ENCODE measurements at places on chromosomes 11 and 22.

DNA sequence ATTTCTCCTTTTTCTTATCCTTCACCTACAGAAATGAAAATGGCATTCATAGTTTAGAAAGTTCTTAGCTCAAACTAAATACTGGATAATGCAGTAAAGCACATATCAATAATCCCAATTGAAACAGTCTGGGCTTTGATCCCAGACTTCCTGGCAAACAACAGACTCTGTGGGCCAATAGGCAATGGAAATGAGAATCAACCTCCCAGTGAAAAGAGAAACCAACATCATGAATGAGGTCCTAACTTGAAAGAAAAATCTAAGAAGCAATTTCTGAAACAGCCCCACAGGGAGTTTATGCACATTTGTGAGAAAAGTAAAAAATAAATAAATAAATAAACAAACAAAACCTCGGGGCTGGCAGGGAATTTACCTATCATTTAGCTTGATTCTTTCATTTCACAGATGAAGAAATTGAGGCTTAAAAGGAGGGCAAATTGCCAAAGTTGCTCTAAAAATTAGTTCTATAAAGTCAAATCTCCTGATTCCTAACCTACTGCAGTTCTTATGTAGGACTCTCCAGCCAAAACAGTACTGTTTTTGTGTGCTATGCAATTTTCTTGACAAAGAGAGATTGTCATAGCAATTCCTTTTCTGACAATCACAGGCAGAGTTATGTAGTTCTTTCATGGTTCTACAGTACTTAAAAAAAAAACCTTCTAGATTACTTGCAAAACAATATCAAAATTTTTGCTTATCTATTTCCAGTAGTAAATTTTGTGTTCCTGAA is 265.8 kb downstream of the GRM5 start:
- no peak for ATAC-seq
- H3K27me3 ChIP-seq = no peaks in the 10 kb centered on the region
- no peak overlapping the region for H3K4me3 ChIP-seq
- H3K36me3 ChIP-seq = no peaks in the 10 kb centered on the region
- H3K4me1 ChIP-seq = no peaks in the 10 kb centered on the region
- no peak overlapping the region for H3K27ac ChIP-seq

GRCh38 chr11:93444617-93445073 is 98.5 kb downstream of the SMCO4 start:
- peak; percentile 88 for ATAC-seq
- H3K27me3 ChIP-seq = peaks cover 3% of the 10 kb centered on the region
- no peak overlapping the region for H3K27ac ChIP-seq

DNA sequence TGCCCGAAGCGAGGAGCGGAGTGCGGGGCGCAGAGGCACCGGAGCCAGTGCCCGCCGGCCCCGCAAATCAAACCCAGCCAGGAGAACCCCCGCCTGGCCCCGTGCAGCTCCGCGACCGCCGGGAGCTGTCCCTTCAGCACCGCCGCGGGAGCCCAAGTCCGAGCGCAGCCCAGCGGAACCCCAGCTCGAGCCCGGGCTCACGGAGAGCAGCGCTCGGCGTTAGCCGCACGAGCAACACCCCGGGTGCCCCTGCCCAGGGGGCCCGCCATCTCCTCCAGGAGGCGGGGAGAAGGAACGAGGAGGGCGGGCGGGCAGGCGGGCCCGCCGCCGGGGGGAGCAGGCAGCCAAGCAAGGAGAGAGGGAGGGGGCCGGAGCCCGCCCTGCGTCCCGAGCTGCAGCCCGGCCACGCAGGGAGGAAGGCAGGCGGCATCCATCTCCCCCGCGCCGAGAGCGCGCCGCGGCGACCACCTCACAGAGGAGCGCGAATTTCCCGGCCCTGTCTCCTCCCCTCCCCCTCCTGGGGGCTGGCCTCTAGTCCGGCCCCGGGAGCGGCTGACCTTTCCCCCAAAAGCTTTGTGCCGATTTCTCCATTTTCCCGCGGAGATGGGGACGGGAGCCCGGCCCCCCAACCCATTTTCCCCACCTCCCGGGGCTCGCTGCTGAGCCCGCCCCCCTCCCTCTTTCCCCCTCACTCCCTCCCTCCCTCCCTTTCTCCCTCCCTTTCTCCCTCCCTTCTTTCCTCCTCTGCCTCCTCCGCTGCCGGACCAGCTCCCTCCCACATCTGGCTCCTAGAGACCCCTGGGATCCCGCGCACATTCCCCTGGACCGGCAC is 621 bp downstream of the KCNC1 start:
- no peak for ATAC-seq
- H3K27ac ChIP-seq = no peak overlapping the region
- H3K27me3 ChIP-seq = peaks cover 33% of the 10 kb centered on the region
- no peak overlapping the region for H3K4me3 ChIP-seq

DNA sequence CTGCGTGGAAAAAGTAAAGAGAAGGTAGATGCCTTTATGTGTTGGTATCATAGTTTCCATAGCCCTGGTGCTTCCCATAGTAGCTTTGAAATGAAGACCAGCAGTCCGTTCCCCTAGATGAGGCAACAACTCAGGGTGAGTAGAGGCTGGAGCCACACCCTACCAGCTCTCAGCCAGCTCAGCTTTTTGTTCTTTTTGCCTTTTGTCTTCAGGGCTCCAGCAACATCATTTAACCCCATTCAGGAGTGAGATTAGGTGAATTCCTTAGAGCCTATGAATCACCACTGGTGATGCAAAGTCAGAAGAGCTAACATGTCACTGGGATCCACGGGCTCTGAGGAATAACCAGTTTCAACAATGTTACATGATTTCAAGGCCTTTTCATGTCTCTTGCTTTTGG is 14.0 kb upstream of the SESN3 start:
- no peaks in the 10 kb centered on the region for H3K36me3 ChIP-seq
- H3K27me3 ChIP-seq = no peaks in the 10 kb centered on the region
- peaks cover 4% of the 10 kb centered on the region for H3K4me1 ChIP-seq
- no peak overlapping the region for H3K4me3 ChIP-seq
- peak; percentile 84 for ATAC-seq
- H3K27ac ChIP-seq = no peak overlapping the region

GRCh38 chr11:67405196-67405567 is 1.3 kb downstream of the TBC1D10C start:
- peaks cover 29% of the 10 kb centered on the region for H3K4me1 ChIP-seq
- H3K36me3 ChIP-seq = peaks cover 71% of the 10 kb centered on the region
- no peaks in the 10 kb centered on the region for H3K27me3 ChIP-seq
- peak overlapping the region; percentile 98 for H3K4me3 ChIP-seq
- no peak for ATAC-seq

- peaks cover 6% of the 10 kb centered on the region for H3K27me3 ChIP-seq
- no peak overlapping the region for H3K27ac ChIP-seq
- H3K36me3 ChIP-seq = no peaks in the 10 kb centered on the region
- ATAC-seq = no peak
- no peaks in the 10 kb centered on the region for H3K4me1 ChIP-seq
Observed at GRCh38 chr11:12496181-12497025, 119.0 kb downstream of the PARVA start.

GRCh38 chr22:48297296-48297695 is 1530.4 kb downstream of the BRD1 start:
- no peak overlapping the region for H3K27ac ChIP-seq
- H3K27me3 ChIP-seq = peaks cover 4% of the 10 kb centered on the region
- no peaks in the 10 kb centered on the region for H3K36me3 ChIP-seq
- no peak for ATAC-seq

GRCh38 chr11:123392844-123393243 is 37.2 kb upstream of the GRAMD1B start:
- no peaks in the 10 kb centered on the region for H3K36me3 ChIP-seq
- H3K27ac ChIP-seq = no peak overlapping the region
- peaks cover 4% of the 10 kb centered on the region for H3K4me1 ChIP-seq

- no peaks in the 10 kb centered on the region for H3K4me1 ChIP-seq
- H3K4me3 ChIP-seq = no peak overlapping the region
- no peaks in the 10 kb centered on the region for H3K36me3 ChIP-seq
- no peak overlapping the region for H3K27ac ChIP-seq
Observed at GRCh38 chr11:5550440-5551095, 2.2 kb upstream of the OR52H1 start.

DNA sequence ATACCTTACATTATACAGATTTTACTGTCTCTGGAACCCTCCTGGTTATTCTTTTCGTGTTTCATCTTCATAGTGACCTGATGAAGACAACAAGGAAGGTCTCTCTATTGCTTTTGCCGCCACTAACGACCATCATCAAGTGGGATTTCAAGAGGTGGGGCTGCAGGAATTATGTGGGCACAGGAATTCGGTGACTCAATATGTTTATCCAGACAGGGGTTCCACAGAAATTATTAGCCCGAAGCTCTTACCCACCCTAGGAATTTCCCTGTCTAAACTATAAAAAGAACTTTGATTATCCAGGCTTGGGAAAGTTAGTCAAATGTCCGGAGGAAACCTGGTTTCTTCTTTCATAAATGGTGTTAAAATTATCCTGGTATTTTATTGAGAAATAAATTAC is 566.8 kb upstream of the TENM4 start:
- no peaks in the 10 kb centered on the region for H3K27me3 ChIP-seq
- H3K36me3 ChIP-seq = no peaks in the 10 kb centered on the region
- ATAC-seq = no peak
- H3K4me3 ChIP-seq = no peak overlapping the region
- no peaks in the 10 kb centered on the region for H3K4me1 ChIP-seq

- H3K4me1 ChIP-seq = no peaks in the 10 kb centered on the region
- no peaks in the 10 kb centered on the region for H3K36me3 ChIP-seq
- H3K27ac ChIP-seq = no peak overlapping the region
- no peak for ATAC-seq
Observed at GRCh38 chr11:29282088-29282487, 734.7 kb downstream of the KCNA4 start.

DNA sequence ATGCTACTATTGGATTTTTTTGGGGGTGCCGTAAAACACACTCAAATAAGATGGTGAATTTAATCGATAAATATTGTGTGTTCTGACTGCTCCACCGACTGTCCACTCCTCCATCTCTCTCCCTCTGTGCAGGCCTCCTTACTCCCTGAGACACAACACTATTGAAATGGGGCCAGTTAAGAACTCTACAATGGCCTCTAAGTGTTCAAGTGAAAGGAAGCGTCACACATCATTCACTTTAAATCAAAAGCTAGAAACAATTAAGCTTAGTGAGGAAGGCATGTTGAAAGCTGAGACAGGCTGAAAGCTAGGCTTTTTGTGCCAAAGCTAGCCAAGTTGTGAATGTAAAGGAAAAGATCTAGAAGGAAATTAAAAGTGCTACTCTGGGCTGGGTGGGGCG is 156.7 kb downstream of the CTTN start:
- no peak for ATAC-seq
- H3K27ac ChIP-seq = no peak overlapping the region
- no peak overlapping the region for H3K4me3 ChIP-seq
- H3K36me3 ChIP-seq = no peaks in the 10 kb centered on the region
